ENCODE measurements at places on chromosomes 5 and 9. TPM values are rescaled to one million over a fixed set of nuclear protein-coding genes. Genes with fewer than 3 reads are reported as not detected.

DNA sequence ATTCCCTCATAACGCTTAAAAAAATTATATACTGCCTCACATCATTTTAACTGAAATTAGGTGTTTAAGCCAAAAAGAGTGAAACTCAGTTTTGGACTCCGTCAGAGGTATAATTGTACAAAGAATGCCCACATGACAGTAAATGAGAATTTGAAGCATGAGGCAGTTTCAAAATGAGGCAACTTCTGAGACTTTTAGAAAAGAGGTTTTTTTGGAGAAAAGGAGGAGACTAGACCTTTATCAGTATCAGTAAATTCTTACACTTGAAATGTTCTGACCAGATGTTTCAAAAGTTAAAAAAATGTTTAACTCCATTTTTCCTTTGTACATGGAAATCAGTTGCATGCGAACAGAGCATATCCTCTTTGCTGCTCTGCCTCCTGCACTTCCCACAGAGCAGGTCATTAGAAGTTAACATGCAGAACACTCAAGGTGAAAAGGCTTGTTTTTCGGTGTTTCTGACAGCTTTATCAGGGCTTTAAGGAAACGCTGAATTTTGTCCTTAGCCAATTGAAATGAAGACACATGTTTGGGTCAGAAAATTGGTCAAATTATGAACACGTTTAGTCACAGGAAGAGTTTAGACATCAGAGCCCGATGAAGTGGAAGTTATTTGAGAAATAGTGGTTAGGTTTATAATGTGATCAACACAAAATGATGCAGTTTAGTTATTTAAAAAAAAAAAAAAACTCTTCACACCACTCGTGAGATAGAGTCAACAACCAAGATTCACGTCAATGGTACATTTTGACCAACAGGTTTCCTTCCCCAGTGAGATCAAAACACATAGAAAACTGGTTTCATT lies 59.5 kb downstream of the PIK3R1 start:
- no peak for DNase-seq

DNA sequence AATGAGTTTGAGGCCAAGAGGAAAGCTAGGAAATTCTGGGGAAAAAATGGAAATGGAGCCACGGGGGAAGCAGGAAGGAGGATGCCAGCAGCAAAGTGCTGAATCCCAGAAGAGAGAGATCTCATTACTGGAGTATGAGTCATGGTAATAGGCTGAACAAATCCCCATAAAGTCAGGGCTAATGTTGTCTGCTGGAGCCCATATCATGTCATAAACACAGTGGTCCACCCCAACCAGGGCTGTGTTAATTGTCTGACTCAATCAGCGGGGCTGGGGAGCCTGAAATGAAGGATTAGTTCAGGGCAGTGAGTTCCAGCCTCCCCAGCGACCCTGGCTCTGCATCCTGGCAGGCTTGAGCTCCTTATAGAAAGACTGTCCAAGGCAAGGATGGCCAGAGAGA lies 68.8 kb downstream of the TLR4 start:
- DNase-seq: peak; percentile 53

DNA sequence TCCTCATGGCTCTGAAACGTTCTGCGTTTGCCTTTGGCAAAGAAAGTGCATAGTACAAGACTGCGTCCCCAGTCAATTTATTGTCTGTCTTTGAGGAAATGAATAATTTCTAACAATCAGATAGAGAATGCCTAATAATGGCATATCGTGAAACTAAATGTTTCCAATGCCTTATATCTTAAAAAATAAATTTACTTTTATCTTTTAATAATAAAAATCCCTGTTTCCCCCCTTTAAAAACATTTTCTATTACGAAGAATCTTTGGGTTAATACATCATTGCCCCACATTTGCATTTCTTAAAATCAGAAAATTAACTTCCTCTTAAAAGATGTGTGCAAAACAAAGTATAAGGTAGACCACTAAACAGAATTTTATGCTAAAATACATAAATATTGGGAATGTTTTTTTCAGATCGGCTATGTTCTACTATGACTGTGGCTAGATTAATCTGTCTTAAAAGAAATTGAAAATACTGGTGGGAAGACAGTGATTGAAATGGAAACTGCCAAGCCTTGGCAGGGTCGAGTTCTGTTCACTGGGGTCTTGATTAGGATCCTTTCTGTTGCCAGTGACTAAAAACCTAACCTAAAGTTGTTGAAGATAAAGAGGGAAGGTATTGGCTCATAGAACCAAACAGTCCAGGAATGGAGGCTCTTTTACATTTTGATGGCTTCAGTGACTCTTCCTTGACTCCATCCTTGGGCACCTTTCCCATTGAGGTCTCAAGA lies at the start of gene IL5:
TSS of gene IL5 (minus strand) at position 51 of the 730 bp plus-strand sequence. CDS start at position 7, 44 bp downstream.
- no peak for DNase-seq

CLIC3 gene
- 4.9 TPM for total RNA-seq

GIN1 gene
- total RNA-seq: 25.0 TPM

DNA sequence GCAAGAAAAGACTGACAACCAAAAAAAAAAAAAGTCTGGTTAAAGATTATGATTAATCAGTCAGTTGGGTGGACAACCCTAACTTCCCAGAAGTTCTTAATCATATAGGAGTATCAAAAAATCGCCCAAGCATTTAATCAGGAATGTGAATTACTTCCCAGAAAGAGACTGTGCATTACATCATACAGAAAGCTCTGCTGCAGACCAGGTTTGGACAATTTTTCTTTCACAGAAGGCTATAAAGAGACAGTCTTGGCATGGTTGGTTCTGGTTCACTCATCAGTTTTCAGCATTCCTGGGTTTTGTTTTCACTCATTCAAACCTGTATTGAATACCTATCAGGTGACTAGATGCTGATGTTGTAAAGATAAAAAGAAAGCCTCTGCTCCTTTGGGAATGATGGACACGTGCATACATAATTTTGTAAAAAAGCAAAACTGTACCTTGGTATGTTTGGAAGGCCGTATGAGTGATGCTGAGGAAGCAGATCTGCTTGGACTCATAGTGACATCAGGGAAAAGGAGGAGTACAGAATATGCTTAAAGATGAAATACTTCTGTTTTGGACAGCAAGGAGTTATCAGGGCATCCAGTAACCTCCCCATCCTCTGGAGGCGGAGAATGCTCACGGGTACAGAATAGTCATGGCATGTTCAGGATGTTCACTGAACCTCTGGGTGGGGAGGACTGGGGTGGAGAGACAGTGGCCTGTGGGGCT lies 178.4 kb downstream of the GNA14 start:
- no peak for DNase-seq

NIPAL4 gene
- 2.1 TPM for total RNA-seq

MCC gene
- 51.2 TPM for total RNA-seq

DNA sequence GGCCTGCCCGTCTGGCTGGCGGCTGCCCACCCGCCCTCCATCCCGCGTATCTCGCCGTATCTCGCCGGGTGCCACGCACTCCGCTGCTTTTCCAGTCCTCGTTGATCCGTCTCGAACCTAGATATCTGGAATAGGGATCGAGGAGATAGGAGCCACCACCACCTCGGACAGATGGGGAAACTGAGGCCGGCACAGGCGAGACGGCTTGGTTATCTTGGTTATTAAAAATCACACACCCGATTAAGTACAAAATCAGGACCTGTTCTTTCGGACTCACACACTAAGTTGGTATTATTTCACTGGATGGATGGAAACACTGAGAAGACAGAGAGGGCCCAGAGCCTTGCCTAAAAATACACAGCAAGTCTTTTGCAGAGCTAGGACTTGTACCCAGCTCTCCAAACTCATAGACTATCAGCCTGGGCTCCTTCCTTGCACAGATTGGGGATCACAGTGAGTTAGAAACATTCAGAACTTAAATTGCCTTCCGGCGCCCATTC lies 678 bp downstream of the SLC26A2 start:
- DNase-seq: no peak
